ENCODE measurements at places on chromosomes 13 and 19.

DNA sequence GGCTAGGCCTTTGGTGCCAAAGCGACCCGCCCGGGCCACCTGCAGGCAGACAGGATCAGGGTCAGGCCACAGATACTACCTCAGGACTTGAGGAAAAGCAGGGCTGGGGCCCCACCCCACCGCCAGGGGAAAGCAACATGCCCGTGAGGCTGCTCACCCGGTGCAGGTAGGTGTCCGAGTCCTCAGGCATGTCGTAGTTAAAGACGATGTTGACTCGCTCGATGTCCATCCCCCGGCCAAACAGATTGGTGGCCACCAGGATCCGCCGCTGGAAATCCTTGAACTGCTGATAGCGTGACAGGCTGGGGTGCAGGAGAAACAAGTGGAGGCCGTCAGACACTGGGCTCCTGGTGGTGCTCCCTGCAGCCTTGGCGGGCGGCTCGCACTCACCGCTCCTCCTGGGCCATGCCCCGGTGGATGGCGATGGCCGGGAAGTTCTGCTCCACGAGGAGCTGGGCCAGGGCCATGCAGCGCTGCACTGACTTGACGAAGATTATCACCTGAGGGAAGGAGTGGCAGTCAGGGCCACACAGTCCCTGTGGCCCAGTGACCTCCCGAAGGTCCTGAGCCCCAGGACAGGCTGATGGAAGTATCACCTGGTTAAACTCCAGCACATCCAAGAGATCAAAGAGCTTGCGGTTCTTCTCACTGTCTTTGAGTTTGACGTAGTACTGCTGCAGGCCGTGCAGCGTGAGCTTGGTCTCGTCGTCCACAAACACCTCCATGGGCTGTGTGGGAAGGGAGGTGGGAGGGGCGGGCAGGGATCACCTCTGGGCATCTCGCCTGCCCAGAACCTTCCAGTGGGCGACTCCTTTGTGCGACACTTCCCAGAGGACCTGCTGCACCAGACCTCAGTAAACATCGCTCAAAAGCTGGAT is 9.8 kb downstream of the DDX39A start:
- no peaks in the 10 kb centered on the region for H3K4me1 ChIP-seq
- H3K27me3 ChIP-seq, result no peaks in the 10 kb centered on the region
- H3K27ac ChIP-seq, result peak overlapping the region; percentile 16
- H3K4me3 ChIP-seq, result no peak overlapping the region
- H3K36me3 ChIP-seq, result peaks cover 40% of the 10 kb centered on the region

- no peaks in the 10 kb centered on the region for H3K4me1 ChIP-seq
- H3K4me3 ChIP-seq, result no peak overlapping the region
- no peak overlapping the region for H3K27ac ChIP-seq
- DNase-seq, result peak; percentile 76
- no peaks in the 10 kb centered on the region for H3K27me3 ChIP-seq
- no peaks in the 10 kb centered on the region for H3K36me3 ChIP-seq
Observed at GRCh38 chr19:13574933-13575332, 68.7 kb upstream of the CACNA1A start.

- H3K36me3 ChIP-seq, result no peaks in the 10 kb centered on the region
- H3K4me1 ChIP-seq, result no peaks in the 10 kb centered on the region
- no peaks in the 10 kb centered on the region for H3K27me3 ChIP-seq
Observed at GRCh38 chr19:35013041-35013819, 13.1 kb downstream of the GRAMD1A start.

DNA sequence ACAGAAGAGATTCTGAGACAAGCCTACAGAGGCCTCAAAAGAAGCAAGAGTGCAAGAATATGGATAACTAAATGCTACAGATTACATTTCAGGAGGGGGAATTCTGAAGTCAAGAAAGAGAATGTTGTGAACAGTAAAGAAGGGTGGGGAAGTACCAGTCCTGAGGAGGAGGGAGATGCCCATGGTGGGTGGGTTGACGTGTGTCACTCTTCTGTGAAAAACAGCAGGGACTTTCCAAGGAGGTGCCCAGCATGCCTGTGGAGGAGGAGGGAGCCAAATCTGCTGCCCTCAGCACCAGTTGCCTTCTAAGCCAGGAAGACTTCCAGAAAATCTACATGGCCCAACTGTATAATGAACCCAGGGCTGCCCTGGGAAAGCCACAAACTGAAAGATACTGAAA is 87.7 kb downstream of the SGCG start:
- no peaks in the 10 kb centered on the region for H3K27me3 ChIP-seq
- no peak overlapping the region for H3K27ac ChIP-seq
- no peak for DNase-seq
- no peaks in the 10 kb centered on the region for H3K4me1 ChIP-seq

All from GM23248 (cell line).